T47D (cell line): ENCODE measurements at places on chromosomes 3 and 15.

GRCh38 chr3:72397586-72397985 lies 450.7 kb downstream of the SHQ1 start:
- DNase-seq = no peak

GRCh38 chr3:190532731-190533203 lies 18.9 kb downstream of the IL1RAP start:
- DNase-seq = no peak

DNA sequence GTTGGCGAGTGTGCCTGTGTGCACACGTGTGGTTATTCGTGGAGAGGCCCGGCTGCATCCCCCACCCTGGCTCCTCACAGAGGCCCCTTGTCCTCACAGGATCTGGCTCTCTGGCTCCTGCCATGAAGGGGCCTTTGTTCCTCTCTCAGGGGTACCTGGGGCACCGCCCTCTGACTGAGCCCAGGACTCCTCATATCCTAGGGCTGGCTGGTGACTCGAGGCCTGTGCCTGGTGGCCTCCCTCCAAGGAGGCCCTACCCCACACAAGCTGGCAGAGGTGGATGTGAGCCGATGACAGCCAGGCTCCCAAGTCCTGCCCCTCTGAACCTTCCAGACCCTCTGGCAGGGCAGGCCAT lies 10.0 kb downstream of the PRKCD start:
- DNase-seq = no peak

DNA sequence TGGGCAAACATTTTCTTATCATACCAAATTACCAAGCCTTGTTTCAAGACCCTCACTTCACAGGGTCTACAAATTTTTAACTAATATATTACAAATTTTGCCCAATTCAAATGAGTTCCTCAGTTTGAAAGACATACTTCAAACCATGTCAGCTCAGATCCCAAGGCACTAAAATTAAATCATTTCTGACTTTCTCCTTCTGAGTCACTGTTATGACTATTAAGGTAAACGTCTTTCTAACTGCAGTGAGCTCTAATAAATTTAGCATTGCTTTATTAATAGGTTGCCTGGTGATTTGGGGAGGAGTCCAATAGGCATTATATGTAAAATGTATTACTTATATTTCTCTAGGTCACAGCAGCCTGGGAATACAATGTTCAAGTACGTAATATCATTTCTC lies 158.2 kb upstream of the ARHGEF26 start:
- no peak for DNase-seq

- DNase-seq = no peak
These were observed 55.5 kb upstream of the ATP11B start for GRCh38 chr3:182737825-182738224.

- DNase-seq = no peak
These were observed 190.7 kb downstream of the CD47 start for GRCh38 chr3:107899990-107900651.

DNA sequence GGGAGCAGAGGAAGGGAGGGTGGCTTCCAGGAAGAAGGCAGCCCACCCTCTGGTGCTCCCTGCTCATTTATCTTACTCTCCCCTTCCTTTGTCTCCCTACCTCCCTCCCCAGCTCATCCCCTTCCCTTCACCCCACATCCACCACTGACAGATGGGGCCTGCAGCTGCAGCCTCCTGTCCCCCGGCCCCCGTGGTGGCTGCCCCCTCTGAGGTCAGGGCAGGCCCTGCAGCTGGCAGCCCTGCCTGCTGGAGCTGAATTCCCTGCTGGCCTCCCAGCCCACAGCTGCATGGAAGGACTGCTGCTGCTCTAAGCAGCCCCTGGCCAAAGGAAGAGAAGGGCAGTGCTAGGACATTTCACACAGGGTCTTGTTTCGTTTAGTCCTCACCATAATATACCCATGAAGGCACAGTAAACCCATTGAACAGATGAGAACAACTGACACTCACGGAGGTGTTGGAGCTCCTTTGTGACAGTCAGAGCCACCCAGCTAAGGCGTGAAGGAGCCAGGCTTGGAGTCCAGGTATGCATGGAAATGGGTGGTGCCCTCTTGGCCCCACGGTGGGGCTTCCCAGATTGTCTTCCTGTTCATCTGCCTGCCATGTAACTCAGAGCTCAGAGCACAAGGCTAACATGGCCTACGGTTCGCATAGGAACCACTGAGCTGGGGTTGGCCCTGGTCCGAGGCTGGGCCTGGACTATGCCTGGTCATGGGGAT lies 121.7 kb upstream of the PRR20G start:
- no peak for DNase-seq

DNA sequence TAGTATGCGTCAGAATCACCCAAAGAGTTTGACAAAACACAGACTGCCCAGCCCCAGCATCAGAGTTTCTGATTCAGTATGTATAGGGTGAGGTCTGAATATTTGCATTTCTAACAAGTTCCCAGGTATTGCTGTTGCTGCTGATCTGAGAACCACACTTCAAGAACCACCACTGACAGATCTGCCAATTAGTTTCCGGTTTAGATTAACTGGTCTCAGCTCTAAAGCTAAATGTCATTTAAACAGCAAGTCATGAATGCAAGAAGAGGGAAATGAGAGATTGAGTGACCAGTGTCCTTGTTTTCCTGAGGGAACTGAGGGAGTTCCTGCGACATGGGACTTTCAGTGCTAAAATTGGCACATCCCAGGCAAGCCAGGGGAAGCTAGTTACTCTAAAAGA lies 305.0 kb downstream of the ZNF385D start:
- DNase-seq = no peak

DNA sequence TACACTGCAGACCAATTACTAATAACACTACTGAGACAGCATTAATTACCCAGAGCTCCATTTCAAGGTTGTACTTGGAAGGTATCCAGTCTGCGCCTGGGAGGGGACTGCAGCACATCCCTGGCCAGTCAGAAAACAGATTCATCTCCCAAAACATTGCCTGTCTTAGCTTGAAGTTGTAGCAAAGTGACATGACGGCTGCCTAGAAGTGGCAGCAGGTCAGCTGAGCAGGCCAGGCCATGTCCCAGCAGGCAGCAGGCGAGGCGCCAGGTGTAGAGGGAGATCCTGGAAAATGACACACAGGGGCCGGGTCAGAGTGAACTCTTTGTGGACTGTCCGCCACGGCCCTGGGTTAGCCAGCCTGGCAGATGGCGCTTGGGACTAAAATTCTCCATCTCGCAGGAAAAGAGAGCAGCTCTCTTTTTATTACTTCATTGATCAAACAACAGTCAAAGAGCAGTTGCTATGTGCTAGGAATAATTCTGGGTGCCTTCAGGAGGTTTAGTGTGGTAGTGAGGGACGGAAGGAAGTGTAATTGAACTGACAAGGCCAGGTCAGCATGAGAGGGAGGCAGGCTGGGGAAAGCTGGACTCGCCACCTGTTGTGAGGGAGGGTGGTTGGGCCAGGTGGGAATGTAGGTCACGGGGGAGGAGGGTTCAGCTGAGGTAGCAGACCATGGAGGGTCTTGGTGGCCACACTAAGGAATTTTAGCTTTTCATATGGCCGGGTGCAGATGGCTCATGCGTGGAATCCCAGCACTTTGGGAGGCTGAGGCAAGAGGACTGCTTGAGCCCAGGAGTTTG lies 1.3 kb upstream of the MAP6D1 start:
- DNase-seq = peak; percentile 95

GRCh38 chr3:124261306-124261705 lies 269.4 kb upstream of the ROPN1 start:
- no peak for DNase-seq

DNA sequence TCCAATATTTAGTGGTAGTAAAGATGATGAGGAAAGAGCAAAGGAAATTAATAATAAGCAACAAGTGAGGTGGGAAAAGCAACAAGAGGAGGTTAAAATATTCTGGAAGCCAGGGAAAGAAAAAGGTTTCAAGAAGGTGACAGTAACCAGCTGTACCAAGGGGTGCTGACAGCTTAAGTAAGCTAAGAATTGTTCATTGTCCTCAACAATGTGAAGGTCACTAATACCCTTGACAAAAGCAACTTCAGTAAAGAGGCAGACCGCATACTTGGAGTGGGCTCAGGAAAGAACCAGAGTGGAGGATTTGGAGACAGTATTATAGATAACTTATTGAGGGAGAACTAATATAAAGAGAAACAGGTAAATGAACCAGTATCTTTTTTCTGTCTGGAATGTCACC lies 116.2 kb downstream of the GBE1 start:
- DNase-seq = no peak

DNA sequence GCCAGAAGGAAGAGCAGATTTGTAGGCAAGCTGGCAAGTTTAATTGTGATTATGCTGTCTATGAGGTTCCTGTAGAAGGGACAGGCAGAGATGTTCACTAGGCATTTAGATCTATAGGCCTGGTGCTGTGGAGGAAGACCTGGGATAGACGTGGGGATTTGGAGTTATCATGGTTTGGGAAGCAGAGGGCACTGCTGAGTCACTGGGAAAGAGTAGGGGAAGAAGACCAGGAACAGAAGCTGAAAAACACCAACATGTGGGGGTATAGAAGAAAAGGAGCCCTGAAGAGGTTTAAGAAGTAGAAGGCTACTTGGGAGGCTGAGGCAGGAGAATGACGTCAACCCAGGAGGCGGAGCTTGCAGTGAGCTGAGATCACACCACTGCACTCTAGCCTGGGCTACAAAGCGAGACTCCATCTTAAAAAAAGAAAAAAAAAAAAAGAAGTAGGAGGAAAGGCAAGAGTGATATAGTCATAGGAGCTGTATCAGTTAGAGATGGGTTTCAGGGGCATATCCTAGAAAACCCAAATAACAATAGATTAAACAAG lies 19.3 kb downstream of the GRK7 start:
- DNase-seq = peak; percentile 46

- no peak for DNase-seq
These were observed 2.2 kb downstream of the LTF start for GRCh38 chr3:46462511-46462910.

- no peak for DNase-seq
These were observed 388.3 kb upstream of the IL12A start for GRCh38 chr3:159600291-159600690.

DNA sequence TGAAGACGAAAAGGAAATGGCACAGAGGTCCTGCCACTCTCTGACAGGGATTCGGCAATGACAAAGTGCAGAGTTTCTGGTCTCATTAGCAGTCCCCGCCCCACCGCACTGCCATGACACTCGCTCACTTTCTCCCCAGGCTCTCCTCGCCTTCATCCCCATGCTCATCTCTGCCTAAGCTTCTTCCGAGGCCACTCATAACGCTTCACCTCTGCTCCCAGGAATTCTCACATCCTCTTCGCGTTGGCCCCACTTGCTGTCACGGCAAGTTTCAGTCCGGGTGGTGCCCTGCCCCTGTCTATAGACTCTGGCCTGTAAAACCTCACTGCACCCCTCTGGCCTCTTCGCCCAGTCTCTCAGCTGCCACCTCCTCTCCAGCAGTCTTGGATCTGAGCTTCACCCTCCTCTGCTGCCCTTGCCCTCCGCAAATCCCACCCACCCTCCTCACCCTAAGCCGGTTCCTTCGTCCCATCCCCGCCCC lies 654 bp downstream of the RUBCN start:
- DNase-seq = peak; percentile 45

GRCh38 chr3:185887066-185887465 lies 50.7 kb downstream of the TRA2B start:
- DNase-seq = no peak

DNA sequence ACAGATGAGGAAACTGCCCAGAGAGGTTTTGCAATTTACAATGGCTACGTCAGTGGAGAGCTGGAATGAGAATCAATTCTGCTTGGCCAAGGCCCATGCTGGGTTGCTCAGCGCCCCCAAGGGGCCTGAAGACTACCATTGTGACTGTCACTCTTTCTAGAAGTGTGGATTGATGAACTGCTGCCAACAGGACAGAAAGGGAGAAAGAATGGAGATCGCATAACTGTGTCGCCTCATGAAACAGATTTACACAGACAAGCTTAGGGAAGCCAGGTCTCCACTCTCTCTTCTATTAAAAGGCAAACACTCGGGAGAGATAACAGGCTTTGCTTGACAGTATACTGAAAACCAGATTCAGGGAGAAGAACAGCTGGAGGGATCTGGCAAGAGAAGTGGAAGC lies 160.0 kb downstream of the STT3B start:
- DNase-seq = no peak

DNA sequence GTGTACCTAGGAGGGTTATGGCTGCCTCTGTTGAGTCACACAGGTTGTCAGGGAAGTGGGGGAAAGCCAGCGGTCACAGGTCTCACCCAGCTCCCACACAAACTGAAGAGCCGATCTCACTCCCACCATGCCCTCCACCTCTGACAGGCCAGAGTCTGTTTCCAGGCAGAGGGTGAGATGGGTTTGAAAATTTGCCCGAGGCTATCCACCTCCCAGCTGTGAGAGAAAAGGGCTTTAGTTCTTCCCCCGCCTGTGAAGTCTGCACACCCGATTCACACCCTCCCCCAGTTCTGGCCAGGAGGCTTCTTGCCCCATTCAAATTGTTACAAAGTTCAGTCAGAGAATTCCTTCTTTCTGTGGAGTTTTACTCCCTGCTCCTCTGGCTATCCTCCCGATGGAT lies 446.9 kb downstream of the EDEM1 start:
- no peak for DNase-seq

- no peak for DNase-seq
These were observed 4.6 kb downstream of the TMEM266 start for GRCh38 chr15:76064375-76064774.

DNA sequence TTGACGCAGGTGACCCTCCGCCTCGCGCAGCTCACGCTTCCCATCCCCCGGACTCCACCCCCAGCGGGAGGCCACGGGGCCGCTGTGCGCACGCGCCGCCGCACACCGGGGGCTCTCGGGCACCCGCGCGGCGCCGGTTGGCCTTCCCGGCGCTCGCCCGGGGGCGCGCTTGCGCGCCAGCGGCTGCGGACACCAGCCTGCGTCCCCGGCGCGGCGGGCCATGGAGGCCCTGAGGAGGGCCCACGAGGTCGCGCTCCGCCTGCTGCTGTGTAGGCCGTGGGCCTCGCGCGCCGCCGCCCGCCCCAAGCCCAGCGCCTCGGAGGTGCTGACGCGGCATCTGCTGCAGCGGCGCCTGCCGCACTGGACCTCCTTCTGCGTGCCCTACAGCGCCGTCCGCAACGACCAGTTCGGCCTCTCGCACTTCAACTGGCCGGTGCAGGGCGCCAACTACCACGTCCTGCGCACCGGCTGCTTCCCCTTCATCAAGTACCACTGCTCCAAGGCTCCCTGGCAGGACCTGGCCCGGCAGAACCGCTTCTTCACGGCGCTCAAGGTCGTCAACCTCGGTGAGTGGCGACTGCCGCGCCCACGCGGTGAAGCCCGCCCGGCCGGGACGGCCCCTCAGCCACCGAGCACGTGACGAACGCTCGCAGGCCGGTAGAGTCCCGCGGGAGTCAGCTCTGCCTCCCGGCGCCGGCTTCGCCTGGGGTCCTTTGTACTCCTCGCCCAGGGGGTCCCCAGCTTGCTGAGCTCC lies at the start of gene C15orf61:
C15orf61 (plus strand) TSS at position 103 of the 754 bp plus-strand sequence; CDS start at position 221, 118 bp downstream.
- DNase-seq = peak; percentile 95

- no peak for DNase-seq
These were observed 143.2 kb upstream of the TLE3 start for GRCh38 chr15:70240820-70241430.
